Activated naive CD4-positive, alpha-beta T cell treated with anti-CD3 and anti-CD28 coated beads, Interleukin-2, amount 50 U/mL, for 72 hours (primary cell): ENCODE measurements at places on chromosomes 7 and 10.

- DNase-seq: no peak
These were observed 127.7 kb upstream of the AOAH start for GRCh38 chr7:36852017-36852416.

- DNase-seq: no peak
These were observed 168.3 kb downstream of the UBE2H start for GRCh38 chr7:129784437-129784782.

DNA sequence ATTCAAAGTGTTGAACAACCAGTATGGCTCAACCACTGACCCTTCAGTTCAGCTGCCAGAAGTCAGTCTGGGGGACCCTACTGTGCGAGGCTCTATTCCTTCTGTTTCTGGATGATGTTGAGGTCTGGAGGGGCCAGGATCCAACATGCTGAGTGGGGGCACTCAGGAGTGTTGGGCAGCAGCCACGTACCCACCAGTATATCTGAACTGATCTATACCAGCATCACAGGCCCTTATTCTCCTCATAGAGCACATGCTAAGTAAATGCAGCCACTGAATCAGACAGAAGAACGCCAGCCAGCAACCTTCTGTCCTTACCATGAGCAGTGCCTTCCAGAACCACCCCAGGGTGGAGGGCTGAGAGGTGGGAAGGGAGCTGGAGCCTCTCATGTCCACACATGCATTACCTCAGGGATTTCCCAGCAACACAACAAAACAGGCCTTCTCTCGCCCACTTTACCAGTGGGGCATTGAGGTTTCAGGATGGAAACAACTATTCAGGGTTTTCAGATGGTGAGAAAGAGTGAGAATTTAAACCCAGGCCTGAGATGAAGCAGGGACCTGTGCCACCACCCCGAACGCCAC lies 6.8 kb upstream of the MSMB start:
- no peak for DNase-seq

DNA sequence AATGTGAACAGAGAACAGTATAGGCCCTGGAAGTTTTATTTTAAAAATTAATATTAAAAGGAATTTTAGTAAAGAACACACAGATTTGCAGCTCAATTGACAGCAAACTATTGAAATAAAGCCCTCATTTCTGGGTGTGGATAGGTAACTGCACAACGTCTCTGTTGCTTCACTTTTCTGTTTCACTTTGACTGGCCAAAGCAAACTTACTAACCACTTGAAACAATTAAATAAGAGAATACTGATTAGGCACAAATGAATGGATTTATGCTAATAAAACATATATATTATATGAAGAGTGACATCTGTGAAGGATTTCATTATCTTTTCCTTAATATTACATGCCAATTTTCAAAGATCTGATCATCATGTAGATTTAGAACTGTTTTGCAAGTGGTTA lies 11.9 kb downstream of the ZNF804B start:
- no peak for DNase-seq

GRCh38 chr10:83545901-83546391 lies 593.4 kb upstream of the GHITM start:
- DNase-seq: no peak

- DNase-seq: no peak
These were observed 209.9 kb downstream of the CRPPA start for GRCh38 chr7:16211402-16211925.

DNA sequence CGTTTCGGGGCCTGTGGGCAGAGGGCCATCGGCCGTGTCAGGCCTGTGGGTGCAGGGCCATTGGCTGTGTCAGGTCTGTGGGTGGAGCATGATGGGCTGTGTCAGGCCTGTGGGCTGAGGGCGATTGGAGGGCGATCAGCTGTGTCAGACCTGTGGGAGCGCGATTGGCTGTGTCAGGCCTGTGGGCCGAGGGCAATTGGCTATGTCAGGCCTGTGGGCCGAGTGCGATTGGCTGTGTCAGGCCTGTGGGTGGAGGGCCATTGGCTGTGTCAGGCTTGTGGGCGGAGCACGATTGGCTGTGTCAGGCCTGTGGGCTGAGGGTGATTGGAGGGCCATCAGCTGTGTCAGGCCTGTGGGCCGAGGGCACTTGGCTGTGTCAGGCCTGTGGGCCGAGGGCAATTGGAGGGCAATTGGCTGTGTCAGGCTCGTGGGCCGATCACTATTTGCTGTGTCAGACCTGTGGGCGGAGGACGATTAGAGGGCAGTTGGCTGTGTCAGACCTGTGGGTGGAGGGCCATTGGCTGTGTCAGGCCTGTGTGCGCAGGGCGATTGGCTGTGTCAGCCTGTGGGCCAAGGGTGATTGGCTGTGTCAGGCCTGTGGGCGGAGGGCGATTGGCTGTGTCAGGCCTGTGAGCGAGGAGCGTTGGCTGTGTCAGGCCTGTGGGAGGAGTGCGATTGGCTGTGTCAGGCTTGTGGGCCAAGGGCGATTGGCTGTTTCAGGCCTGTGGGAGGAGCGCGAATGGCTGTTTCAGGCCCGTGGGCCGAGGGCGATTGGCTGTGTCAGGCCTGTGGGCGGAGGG lies 54.1 kb downstream of the DYNC2I1 start:
- no peak for DNase-seq

- DNase-seq: no peak
These were observed 121.0 kb downstream of the CUL2 start for GRCh38 chr10:34969171-34969570.

DNA sequence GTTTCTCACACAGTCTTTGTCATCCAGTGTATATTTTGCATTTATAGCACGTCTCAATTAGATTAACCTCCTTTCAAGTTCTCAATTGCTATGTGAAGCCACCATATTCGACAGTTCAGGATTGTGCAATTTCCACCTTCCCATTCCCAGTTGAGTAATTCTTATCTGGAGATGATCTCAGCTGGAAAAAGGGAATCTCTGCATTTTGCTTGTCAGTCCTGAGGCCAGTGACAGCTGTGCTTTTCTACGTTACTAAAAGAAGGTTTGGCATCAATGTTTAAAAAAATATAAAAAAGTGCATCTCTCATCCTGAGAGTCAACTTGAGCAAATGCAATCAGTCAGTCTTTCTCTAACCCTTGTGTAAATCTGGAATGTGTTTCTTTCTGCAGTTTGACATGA lies 247.7 kb downstream of the PRKG1 start:
- DNase-seq: no peak

GRCh38 chr7:16960337-16960965 lies 78.7 kb upstream of the AGR3 start:
- no peak for DNase-seq

DNA sequence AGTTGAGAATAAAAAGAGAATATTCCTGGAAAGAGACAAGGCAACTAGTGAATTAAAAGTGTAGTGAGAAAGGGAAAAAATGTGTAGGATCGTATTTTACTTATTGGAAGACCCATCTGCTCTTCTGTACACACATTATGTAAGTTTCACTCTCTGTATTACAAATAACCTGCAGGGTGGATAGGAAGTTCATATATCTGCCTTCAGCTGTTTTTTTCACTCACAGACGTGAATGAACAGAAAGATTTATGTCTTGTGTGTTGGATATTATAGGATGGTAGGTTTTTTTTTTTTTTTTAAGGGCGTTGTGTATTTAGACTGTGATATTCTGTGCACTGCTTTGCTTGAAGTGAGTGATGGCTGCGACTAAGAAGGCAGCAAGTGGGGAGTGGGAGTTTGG lies 266.5 kb downstream of the AUTS2 start:
- DNase-seq: no peak

DNA sequence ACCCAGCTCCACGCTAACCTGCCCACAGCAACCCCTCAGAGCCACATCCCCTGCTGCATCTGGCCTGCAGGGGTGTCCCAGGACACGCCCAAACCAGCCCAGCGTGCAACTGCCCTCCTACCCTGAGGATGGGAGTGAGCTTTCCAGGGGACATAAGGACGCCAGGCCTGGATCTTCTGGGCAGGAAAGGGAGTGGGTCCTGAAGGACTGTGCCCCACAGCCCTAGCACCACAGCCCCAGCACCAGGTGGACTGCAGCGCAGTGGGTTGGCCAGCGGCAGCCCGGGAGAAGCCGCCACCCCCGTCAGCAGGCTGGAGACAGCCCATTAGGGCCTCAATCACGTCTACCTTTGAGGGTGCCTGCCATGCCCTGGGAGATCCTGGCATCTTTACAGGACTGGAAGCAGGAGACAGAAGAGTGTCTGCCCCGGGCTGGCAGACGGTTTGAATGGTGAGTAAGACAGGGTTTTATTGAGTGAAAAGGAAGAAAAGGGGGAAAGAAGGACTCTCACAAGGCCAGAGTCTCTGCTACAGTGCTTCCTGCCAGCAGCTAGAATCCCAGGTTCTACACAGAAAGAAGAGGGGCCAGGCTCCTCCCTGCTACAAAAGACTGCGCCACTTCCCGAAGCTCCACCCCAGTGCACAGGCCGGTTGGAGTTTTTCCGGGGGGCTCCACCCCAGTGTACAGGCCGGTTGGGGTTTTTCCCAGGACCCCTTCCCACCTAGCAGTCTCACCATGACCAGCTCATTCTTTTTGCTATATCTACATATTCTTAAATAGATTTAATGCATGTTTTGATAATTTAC lies 69.8 kb upstream of the KCTD7 start:
- DNase-seq: no peak

- no peak for DNase-seq
These were observed 84.1 kb upstream of the GJD4 start for GRCh38 chr10:35520996-35521395.

DNA sequence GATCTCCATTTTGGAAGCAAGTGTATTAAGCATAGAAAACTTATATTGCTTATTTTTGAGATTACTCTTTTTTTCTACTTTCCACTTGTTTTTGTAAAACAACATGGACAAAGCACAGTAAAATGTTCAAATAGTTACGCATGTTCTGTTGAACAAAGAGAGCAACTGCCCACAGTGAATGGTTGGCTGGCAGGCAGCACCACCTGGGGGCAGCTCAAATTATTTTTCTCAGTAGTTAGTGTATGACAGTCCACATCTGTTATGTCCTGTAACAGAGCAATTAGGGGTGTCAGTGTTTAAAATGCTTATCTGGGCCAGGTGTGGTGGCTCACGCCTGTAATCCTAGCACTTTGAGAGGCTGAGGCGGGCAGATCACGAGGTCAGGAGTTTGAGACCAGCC lies 46.1 kb upstream of the CACUL1 start:
- DNase-seq: peak; percentile 28

DNA sequence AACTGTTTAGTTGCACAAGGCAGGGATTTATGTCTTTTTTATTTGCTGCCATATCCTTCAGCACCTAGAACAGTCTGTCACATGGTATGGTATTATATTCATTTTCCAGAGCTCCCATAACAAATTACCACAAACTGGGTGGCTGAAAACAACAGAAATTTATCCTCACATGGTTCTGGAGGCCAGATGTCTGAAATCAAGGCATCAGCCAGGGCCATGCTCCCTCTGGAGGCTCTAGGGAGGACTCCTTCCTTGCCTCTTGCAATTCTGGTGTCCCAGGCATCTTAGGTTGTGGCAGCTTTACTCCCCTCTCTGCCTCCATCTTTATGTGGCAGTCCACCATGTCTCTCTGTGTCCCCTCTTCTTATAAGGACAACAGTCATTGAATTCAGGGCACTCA lies 43.1 kb downstream of the MET start:
- DNase-seq: no peak

- DNase-seq: no peak
These were observed 444.0 kb upstream of the NFE2L3 start for GRCh38 chr7:25707768-25708620.

- no peak for DNase-seq
These were observed 21.0 kb upstream of the CSGALNACT2 start for GRCh38 chr10:43117031-43117776.

DNA sequence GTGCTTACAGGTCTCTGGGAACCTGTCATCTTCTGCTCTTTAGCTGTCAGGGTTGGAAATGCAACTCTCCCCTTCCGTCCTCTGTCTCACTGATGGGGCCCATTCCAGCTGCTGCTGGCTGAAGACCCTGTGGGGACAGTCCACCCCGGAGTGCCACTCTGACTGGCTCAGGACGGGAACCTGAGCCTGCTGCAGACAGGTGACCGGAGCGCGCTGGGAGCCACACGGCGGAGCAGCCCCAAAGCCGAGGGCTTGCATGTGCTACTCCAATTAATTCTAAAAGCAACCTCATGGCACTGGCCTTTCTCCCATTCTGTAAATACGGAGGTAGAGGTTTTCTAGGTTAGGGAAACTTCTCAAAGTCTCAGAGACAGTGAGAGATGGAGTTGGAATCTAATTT lies 223.5 kb upstream of the PITRM1 start:
- no peak for DNase-seq

DNA sequence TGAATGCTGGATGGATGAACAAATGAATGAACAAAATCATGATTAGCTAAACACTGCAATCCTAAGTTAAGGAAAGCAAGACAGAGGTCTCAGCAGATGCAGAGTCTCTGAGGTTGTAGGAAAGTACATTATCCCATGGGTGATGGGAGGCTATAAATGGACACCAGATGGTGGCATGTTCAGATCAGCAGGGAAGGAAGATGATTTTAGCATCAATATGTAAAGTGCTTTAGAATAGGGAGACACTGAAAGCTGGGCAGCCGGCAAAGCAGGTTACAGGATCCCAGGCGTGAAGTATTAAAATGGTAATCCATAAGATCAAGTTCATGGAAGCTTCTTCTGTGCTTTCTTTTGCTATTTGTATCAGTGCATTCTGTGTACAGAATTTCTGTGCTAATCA lies 7.9 kb upstream of the RAPGEF5 start:
- no peak for DNase-seq

DNA sequence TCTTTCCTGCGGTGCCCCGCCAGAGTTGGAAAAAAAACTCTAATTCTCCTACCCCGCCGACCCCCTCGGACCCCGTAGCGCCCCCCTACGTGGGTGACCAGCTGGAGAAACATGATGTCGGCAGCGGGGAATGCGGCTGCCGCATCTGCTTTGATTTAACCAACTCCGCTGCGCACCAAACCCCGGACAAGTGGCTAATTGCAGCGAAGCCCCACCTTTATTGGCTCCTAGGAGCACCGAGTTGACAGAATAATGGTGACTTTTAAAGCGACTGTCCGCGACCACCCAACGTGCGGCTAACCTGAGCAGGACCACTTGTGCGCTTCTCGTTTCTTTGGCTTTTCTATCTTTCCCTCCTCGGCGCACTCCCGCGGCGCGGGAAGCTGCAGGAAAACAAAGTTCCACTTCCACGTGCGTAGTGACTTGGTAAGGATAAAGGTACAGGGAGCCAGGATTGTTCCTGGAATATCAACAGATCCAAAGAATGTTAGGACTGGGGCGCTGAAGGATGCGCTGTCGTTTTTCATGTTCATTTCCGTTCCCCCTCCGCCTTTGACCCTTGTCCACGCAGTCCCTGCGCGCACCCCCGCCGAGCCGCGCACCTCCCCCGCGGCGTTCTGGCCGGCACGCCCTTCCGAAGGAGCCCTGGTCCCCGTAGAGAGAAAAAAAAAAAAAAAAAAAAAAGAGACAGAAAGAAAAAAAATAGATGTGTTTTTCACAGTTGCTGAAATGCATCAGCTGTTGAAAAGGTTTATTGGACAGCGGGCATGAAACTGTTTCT lies 1.4 kb downstream of the WNT16 start:
- DNase-seq: no peak

- DNase-seq: no peak
These were observed 108.6 kb downstream of the NRF1 start for GRCh38 chr7:129719980-129720732.
